ENCODE measurements at places on chromosomes 1 and 21. TPM values are rescaled to one million over a fixed set of nuclear protein-coding genes. Genes with fewer than 3 reads are reported as not detected.

- DNase-seq: peak; percentile 54
Observed at GRCh38 chr1:204288021-204288588, 71.6 kb downstream of the PLEKHA6 start.

TRABD2B gene
- 2.4 TPM for total RNA-seq

GRCh38 chr1:112470966-112471365 is 37.8 kb upstream of the WNT2B start:
- no peak for DNase-seq

RXRG gene
- total RNA-seq: not detected

- DNase-seq: peak; percentile 17
Observed at GRCh38 chr1:46303872-46304326, 401 bp downstream of the UQCRH start.

DNA sequence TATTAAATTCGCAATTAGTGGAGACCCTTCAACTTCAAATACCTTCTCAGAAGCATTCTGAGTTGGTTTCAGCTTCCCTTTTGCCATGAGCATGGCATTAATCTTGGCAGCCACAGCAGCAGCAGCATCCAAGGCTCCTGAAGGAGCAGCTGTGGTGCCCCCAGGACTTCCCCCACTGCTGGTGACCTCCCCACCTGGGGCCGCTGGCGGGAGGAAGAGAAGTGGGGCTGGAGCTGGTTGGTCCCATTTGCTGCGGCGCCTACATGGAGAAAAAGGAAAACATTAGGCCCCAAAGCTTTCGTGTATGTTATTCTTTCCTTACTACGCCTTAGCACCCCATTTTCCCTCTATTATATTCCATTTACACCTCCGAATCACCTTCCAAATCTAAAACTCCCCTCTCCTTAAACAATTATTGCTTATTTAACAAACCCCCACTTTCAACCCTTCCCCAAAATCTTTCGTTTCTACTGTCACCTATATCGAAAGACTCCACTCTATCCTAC is 569 bp downstream of the KHDC4 start:
- no peak for DNase-seq

ZBTB8A gene
- 16.1 TPM for total RNA-seq

GNL2 gene
- total RNA-seq: 48.9 TPM

REN gene
- total RNA-seq: not detected

- DNase-seq: no peak
Observed at GRCh38 chr1:160024195-160024905, 7.4 kb downstream of the PIGM start.

UTS2 gene
- total RNA-seq: 5.3 TPM

Data from umbilical cord (tissue), 2 donors.